ENCODE measurements at places on chromosomes 7 and 10.

DNA sequence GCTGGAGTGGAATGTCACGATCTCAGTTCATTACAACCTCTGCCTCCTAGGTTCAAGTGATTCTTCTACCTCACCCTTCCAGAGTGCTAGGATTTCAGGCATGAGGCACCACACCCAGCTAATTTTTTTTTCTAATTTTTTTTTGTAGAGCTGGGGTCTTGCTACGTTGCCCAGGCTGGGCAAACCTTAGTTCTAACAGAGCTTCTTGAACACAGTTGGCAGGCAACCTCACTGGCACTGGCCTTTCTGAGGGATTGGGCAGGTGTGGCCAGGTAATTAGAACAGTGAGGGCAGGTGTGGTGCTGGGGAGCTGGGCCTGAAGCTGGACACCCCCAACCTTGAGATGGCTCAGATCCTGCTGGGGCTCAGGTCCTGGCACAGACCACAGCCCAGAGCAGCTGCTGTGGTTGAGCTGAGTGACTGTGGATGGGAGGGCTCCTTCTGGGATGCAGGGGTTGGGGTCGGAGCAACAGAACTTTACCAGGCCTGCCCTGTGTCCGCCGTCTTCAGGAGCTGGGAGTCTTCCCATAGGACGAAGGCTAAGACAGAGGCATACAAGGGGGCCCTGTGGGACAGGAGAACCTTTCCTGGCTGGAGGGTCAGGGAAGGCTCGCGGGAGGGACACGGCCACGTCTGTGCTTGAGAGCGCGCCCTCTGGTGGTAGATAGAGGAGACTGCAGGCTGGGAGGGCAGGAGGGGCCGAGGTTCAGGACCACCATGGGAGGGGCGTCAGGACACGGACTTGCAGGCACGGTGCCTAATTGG is 48.2 kb downstream of the COL26A1 start:
- peak; percentile 77 for DNase-seq

GRCh38 chr7:23377134-23377533 is 78.0 kb downstream of the MALSU1 start:
- DNase-seq = no peak

- peak; percentile 37 for DNase-seq
Observed at GRCh38 chr10:124294811-124295770, 123.6 kb downstream of the OAT start.

GRCh38 chr7:1920266-1920681 is 250.2 kb downstream of the ELFN1 start:
- DNase-seq = peak; percentile 73
